ENCODE measurements at places on chromosomes 11 and 22.

GRCh38 chr22:31628969-31629708 lies 32.9 kb downstream of the PISD start:
- no peak for DNase-seq

GRCh38 chr11:2143799-2144543 lies 4.8 kb upstream of the IGF2 start:
- DNase-seq = no peak

GRCh38 chr22:32728291-32728690 lies 73.2 kb upstream of the TIMP3 start:
- no peak for DNase-seq

- DNase-seq = no peak
Measured at GRCh38 chr11:76172583-76172982, 33.7 kb downstream of the WNT11 start.

- DNase-seq = no peak
Measured at GRCh38 chr22:46346680-46347405, 11.3 kb downstream of the TRMU start.

GRCh38 chr11:119470317-119471291 lies 47.6 kb upstream of the THY1 start:
- DNase-seq = no peak

GRCh38 chr11:121790430-121790829 lies 325.6 kb downstream of the BLID start:
- no peak for DNase-seq

Measured in activated CD8-positive, alpha-beta memory T cell treated with anti-CD3 and anti-CD28 coated beads for 4 hours (primary cell).